ENCODE measurements at places on chromosomes 4 and X.

DNA sequence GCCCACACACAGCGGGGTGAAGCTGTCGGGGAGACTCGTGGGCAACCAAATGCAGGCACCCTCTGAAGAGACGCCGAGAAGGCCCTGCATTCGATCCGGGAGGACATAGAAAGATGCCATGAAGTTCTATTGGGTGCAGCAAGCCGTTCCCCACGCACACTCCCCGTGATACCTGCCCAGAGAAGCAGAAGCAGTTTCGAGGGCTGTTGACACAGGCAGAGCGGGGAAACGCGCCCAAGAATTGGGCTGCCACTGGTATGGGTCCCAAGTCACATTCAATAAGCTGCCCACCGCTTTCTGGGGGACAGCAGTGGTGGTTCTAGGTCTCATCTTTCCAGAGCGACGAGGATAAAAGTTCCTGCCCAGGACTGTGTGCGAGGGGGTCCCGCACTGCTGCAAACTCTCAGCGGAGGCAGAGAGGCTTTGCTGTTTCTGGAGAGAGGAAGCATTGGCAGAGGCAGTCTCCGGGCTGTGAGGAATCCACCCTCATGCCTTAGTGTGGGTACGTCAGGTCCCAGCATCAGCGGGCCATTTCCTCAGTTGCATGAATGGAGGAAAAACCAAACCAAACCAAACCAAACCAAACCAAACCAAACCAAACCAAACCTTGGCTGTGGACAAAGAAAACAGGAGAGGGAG is 10.1 kb downstream of the PITX2 start:
- no peak for DNase-seq

GRCh38 chr4:121950212-121950679 is 1.6 kb downstream of the TRPC3 start:
- peak; percentile 81 for DNase-seq

DNA sequence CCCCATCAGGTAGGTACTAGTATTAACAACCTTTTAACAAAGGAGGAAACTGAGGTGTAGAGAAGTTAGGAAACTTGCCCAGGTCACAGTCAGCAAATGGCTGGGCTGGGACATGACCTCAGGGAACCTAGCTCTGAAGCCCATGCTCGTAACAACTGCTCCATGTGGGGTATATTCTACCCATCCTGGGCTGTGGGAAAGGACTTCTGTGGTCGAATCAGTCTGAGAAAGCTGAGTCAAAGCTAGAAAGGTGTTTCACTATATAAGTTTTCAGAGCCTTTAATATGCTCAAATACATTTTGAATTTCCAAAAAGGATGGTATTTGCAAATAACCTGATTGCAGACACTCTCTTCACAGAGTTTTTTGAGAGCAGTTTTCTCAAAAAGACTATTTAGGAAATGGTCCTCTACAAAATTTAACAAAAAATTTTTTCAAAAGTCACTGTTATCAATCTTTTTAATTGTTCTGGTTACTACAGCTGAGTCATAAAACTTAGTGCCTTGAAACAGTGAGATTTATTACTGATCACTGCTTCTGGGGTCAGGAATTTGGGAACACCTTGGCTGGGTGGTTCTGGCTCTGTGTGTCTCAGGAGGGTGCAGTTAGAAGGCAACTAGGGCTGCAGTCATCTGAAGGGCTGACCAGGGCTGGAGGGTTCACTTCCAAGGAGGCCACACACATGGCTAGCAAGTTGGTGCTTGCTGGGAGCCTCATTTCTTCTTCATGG is 53.6 kb downstream of the NSG1 start:
- no peak for DNase-seq

- no peak for DNase-seq
Measured at GRCh38 chrX:134173541-134174272, 63.3 kb upstream of the CCDC160 start.

- DNase-seq: no peak
Measured at GRCh38 chrX:133414406-133415275, 648 bp downstream of the GPC4 start.

GRCh38 chr4:7041801-7042502 is 1.2 kb upstream of the TADA2B start:
- DNase-seq: no peak
